ENCODE measurements at places on chromosomes 1 and 21.
A peak's percentile ranks its signal among the peaks of the same experiment; 100 is the strongest.

GRCh38 chr1:234836776-234837357, 226.9 kb upstream of the IRF2BP2 start:
- DNase-seq, result no peak
- no peak overlapping the region for H3K4me3 ChIP-seq
- no peak overlapping the region for H3K27ac ChIP-seq
- no peaks in the 10 kb centered on the region for H3K27me3 ChIP-seq

- no peak overlapping the region for H3K4me3 ChIP-seq
- H3K36me3 ChIP-seq, result no peaks in the 10 kb centered on the region
- peaks cover 71% of the 10 kb centered on the region for H3K27me3 ChIP-seq
- H3K4me1 ChIP-seq, result no peaks in the 10 kb centered on the region
- no peak for DNase-seq
Observed at GRCh38 chr1:1026599-1027413, 6.9 kb downstream of the AGRN start.

DNA sequence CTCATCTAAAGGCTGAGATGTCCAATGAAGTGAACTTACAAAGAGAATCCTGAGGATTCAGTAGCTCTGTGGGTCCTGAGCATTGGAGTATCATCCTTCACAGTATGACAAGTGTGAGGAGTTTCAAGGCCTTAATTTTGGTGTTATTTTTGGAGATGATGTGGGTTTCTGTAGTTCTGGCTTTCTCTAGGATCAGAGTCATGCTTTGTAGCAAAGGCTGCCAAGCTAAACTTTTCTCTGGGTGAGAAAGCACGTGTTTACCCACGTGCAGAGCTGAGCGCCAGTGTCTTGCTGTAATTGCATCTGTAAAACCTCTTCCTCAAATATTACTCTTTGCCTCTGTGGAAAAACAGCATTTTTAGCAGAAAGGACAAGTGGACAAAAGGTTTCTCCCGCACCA, 387.8 kb upstream of the LYPLAL1 start:
- H3K4me1 ChIP-seq, result no peaks in the 10 kb centered on the region
- no peak for DNase-seq
- H3K36me3 ChIP-seq, result no peaks in the 10 kb centered on the region
- no peak overlapping the region for H3K27ac ChIP-seq
- H3K4me3 ChIP-seq, result no peak overlapping the region
- H3K27me3 ChIP-seq, result no peaks in the 10 kb centered on the region

GRCh38 chr1:40803902-40804301, 20.3 kb downstream of the KCNQ4 start:
- no peak for DNase-seq
- no peak overlapping the region for H3K27ac ChIP-seq
- H3K4me3 ChIP-seq, result no peak overlapping the region
- H3K4me1 ChIP-seq, result peaks cover 13% of the 10 kb centered on the region

- H3K4me1 ChIP-seq, result no peaks in the 10 kb centered on the region
- H3K36me3 ChIP-seq, result no peaks in the 10 kb centered on the region
Observed at GRCh38 chr1:64451440-64451839, 18.5 kb upstream of the CACHD1 start.

DNA sequence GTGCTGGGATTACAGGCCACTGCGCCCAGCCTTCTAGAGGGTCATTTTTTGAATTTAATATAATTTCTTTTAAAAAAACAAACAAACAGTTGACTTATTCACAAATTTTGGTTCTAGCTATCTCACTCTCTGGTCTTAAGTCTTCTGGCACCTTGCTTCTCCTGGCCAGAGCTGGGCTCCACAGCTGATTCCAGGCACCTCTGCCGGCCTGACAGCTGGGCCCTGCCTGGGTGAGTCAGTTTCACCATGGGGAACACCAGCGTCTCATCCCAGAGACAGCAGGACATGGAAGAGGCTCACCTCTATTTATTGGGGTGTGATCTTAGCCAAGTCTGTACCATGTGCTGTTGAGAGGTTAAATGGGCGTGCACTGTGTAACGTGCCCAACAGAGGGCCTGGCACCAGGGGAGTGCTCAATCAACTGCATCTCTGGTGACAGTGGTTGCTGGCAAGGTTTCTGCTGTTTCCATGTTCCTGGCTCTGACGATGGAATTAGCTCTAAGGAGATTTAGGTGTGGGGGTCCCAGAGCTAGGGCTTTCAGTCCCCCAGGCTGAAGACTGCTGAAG, 956 bp downstream of the CPLANE2 start:
- DNase-seq, result peak; percentile 78
- no peaks in the 10 kb centered on the region for H3K36me3 ChIP-seq
- no peaks in the 10 kb centered on the region for H3K27me3 ChIP-seq
- H3K27ac ChIP-seq, result peak overlapping the region; percentile 33
- peaks cover 7% of the 10 kb centered on the region for H3K4me1 ChIP-seq
- peak overlapping the region; percentile 88 for H3K4me3 ChIP-seq

DNA sequence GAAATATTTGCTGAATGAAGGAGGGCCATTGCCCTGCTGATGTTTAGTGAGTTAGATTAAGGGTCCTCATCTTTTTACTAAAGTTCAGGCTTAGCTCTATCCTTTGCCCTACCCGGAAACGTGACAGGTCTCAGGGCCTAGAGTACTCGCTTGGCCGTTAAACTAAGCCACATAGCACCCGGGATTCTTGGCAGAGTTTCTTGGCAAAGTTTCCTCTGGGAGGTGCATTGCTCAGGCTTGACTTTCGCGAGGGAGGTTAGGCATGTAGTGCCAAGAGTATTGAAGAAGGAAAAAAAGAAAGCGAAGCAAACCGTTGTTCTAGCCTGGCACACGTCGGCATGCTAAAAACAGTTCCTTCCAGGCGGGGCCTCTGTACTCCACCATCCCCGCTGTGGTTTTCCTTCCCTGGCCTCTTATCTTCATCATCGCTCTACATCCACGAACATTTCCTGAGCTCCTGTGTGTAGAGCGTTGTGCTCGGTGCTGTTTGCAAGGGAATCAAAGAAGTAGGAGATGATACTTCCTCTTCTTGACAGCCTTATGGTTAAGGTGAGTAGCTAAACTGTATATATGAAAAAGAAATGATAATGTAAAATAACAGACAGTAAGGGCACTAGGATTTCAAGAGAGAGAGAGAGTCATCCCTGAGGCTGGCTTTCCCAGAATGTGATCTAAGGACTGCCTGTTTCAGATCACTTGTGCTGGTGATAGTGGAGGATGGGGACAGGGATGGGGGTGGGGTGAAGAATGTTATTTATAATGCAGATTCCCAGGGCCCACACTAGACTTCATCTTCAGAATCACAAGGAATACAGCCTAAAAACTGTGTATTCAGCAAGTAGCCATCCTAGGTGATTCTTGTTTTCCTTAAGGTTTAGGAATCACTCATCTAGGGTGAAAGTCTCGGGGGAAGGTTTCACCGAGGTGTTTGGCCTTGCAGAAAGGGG, 18.8 kb downstream of the RNF220 start:
- no peak for DNase-seq
- H3K4me1 ChIP-seq, result no peaks in the 10 kb centered on the region
- H3K36me3 ChIP-seq, result no peaks in the 10 kb centered on the region
- H3K27me3 ChIP-seq, result peaks cover 4% of the 10 kb centered on the region
- no peak overlapping the region for H3K4me3 ChIP-seq

GRCh38 chr1:203048555-203049051, 22.3 kb downstream of the PPFIA4 start:
- no peaks in the 10 kb centered on the region for H3K4me1 ChIP-seq
- no peaks in the 10 kb centered on the region for H3K27me3 ChIP-seq
- no peaks in the 10 kb centered on the region for H3K36me3 ChIP-seq
- DNase-seq, result no peak
- H3K27ac ChIP-seq, result no peak overlapping the region
- no peak overlapping the region for H3K4me3 ChIP-seq

DNA sequence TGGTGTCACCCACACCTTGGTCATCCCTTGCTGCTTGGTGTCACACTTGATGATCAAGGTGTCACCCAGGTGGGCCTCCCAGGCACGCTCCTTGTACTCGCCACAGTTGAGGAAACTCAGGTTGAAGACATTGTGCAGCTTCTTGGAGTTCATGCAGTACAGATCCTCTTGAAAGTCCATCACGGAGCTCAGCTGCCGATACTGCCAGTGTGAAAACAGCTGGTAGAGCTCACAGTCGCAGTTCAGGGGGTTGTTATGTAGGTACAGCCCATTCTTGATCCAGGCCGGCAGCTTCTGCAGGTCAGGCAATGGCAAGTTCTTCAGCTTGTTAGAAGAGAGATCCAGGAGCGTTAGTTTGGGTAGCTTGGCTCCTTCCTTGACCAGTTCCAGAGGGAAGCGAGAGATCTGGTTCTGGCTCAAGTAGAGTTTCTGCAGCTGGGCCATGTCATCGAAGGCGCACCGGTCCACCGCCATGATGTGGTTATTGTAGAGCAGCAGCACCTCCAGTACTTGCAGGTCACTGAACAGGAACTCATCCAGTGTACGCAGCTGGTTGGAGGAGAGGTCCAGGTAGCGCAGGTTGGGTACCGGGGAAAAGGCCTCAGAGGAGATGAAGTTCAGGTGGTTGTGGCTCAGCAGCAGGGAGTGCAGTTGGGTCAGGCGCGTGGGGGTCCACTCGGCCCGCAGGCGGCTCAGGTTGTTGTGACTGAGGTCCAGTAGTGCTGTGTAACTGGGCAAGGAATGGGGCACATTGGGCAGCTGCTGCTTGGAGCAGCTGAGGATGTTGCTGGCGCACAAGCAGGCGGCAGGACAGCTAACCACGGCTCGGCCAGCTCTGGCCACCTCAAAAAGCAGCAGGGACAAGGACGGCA, 1.3 kb downstream of the AMIGO1 start:
- H3K27me3 ChIP-seq, result no peaks in the 10 kb centered on the region
- no peaks in the 10 kb centered on the region for H3K4me1 ChIP-seq
- no peaks in the 10 kb centered on the region for H3K36me3 ChIP-seq
- H3K27ac ChIP-seq, result no peak overlapping the region
- no peak overlapping the region for H3K4me3 ChIP-seq
- DNase-seq, result no peak
